ENCODE measurements at places on chromosomes 5 and 9.

- no peak for DNase-seq
Observed at GRCh38 chr9:30925635-30926034, 1458.8 kb upstream of the ACO1 start.

GRCh38 chr9:27377147-27377807, 80.3 kb upstream of the EQTN start:
- no peak for DNase-seq

DNA sequence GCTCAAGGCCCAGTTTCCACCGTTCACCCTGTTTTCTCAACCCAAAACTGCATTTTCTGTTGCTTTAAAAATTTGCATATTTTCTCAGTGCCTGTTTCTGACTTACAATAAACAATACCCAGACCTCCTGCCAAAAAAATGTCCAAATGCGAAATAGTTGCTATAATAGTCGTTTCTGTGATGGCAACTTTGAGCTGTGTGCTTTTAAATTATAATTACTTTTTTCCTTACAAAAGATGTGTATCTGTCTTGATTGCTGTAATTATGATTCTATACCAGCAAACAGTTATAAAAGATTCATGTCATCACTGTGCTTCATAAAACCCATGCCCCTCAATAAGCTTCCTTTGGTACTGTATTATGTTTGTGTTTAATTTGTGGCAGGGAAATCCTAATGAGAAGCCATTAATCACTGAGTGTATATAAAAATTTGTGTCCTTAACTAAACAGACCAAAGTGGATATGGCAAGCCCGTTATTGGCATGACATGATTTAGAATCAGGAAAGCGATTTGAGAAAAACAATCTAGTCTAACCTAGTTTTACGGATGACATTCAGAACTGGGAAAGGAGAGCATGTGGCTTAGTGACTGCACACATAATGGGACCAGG, 5.4 kb upstream of the SLC1A3 start:
- DNase-seq, result no peak

- DNase-seq, result no peak
Observed at GRCh38 chr5:30239331-30240022, 954.0 kb upstream of the CDH6 start.

GRCh38 chr5:126055348-126055729, 367.9 kb upstream of the GRAMD2B start:
- no peak for DNase-seq

GRCh38 chr5:44242791-44243190, 146.4 kb downstream of the FGF10 start:
- DNase-seq, result no peak

DNA sequence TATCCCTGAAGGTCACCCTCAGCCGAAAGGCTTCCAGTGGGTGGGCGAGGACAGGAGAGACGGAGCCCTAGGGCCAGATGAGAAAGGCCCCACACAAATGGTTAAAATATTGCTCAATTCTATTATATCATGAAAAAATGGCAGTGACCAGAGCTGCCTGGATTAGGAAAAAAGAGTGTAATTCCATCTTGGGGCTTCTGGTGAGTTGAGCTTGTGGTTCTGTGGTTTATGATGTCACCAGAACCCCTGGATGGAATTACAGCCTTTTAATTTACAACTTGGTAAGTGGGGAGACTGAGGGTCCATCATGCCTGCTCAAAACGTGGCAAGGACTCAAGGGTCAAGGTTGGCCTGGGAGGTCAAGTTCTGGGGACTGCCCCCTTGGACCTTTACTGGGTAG, 55.5 kb upstream of the STC2 start:
- no peak for DNase-seq

All from NCI-H187 (cell line).